ENCODE measurements at places on chromosomes 7 and 10.

DNA sequence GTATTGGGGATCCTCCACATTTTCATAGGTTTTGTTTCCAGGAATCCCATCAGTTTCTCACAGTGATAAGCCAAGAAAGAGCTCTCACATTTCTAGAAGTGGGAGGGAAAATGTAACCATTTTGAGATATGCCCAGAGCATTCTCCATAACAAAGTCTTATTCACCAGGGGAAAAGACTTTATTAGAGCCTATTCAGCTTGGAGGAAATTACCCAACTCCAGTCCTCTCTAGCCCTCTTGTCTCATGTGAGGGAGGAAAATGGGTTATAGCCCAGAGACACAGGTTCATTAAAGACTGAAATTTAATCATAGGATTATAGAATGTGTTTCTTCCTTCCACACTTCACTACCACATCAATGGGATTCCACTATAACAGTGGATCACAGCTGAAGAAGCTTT lies 61.6 kb upstream of the DYNC1I1 start:
- no peak for DNase-seq

DNA sequence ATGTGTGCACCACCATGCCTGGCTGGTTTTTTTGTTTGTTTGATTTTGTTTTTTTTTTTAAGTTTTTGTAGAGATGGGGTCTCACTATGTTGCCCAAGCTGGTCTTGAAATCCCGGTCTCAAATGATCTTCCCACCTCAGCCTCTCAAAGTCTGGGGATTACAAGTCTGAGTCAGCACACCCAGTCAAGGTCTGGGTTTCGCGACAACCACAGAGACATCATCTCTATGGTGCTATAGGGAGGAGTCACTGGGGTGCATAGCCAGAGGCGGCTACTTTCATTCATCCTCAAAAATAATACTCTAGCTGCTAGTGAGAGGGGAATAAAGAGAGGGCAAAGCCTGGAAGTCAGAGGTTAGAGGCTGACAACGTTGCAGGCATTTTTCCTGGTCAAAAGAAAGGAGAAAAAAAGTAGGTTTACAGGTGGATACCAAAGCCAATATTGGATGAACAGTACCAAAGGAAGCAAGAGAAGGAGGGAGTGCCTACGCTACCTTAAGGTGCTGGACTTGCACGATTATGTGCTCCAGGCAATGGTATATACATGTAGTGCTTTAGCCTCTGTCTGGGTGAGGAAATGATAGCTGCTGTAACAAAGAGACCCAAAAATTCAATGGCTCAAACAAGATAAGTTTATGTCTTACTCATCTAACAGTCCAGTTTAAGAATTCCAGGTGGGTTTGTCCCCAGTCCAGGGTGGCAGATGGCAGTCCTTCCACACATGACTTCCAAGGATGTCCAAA lies 178.3 kb downstream of the SKIDA1 start:
- DNase-seq: no peak

GRCh38 chr10:26556748-26557640 lies 118.9 kb downstream of the APBB1IP start:
- DNase-seq: no peak

GRCh38 chr7:101804088-101804963 lies 13.1 kb upstream of the CUX1 start:
- no peak for DNase-seq

- DNase-seq: no peak
These were observed 134.3 kb upstream of the ZMIZ1 start for GRCh38 chr10:78934532-78934898.

GRCh38 chr10:3786295-3787015 lies 1.4 kb upstream of the KLF6 start:
- no peak for DNase-seq

GRCh38 chr7:42886129-42886528 lies 25.7 kb downstream of the C7orf25 start:
- DNase-seq: no peak

- DNase-seq: no peak
These were observed 261.2 kb downstream of the PPP1R3A start for GRCh38 chr7:113657603-113658002.

Data from BJ (cell line).